ENCODE measurements at places on chromosomes 3 and 15.

DNA sequence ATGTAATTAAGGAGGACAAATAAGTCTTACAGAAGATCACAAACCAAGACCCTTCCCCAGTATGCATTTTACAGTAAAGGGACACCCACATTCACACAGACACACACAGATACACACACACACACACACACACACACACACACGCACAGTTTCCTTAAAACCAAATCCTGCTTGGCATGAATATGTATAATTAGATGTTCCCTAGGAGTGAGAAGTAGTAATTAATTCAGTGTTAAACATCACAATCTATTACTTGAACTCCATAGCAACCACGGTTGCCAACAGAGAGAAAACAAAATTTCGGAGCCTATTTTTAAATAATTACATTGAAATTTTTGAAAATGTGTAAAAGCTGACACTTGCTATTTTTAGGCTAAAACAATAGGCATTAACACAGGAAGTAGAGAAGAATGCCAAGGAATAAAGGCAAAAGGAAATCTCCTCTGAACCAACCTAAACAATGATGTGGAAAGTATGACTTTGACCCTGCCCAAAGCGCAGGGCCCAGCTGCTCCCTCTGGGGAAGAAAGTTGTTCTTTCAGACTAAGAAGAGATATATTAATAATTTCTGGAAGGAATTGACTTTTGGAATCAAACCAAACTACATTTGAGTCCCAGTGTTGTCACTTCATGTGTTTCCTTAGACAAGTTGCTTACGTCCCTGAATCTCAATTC lies 215.3 kb downstream of the CPNE4 start:
- DNase-seq, result no peak

- no peak for DNase-seq
These were observed 29.5 kb downstream of the LINS1 start for GRCh38 chr15:100572362-100572983.

- no peak for DNase-seq
These were observed 40.8 kb upstream of the PRR23E start for GRCh38 chr3:127151992-127152650.

GRCh38 chr3:143975554-143976152 lies 4.0 kb downstream of the DIPK2A start:
- DNase-seq, result no peak

DNA sequence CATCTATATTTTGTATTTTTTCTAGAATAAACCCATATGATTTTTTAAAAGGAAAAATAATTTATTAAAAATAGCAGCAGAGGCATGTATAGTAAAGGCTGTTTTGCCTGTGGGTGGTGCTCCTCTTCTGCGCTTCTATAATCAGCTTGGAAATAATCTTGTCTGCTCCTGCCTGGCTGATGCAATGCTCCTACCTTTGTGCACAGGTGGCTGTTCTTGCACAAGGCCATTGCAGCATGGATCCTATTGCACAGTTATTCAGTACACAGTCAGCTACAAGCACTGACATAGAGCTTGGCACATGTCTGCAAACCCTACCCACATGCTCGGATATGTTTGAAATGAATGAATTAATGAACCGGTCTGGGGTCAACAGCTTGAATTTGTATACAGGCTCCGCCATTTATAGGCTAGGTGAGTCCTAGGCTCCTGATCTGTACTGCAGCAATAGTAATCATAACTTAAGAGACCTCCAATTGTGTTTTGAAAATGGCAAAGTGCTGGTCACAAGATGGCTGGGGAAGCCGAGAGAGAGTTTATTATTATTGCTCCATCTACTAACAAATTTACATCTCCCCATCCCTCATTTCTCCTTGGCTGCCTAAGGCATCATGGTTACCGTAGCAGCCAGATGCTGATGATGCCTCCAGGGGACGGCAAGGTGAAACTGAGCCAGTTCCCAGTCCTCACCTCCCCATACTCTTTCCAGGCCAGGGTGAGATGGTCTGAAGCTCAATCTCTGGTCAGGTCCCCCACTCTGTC lies 532 bp upstream of the RTP1 start:
- DNase-seq, result no peak

DNA sequence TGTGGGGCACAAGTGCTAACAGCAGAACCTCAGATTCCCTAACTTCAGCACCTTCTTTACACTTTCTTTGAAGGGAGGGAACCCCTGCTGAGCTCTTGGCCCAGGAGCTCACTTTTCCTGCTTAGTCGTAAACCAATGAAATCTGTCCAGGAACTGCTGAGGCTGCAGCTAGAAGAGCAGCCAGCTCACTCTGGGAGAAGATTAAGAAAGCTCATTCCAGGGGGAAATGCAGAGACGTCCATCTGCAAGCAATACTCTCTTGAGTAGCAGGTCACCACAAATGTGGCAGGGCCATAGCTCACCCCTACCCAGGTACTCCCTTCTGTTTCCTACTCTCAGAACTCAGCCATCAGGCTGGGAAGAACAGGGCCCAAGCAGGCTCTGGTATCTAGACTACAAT lies 103.3 kb downstream of the WDR76 start:
- DNase-seq, result no peak

GRCh38 chr3:127978636-127979035 lies 63.6 kb downstream of the KBTBD12 start:
- no peak for DNase-seq

GRCh38 chr3:123952844-123953520 lies 8.0 kb downstream of the CCDC14 start:
- no peak for DNase-seq

- peak; percentile 37 for DNase-seq
These were observed 31.8 kb upstream of the SMAD3 start for GRCh38 chr15:67033571-67034044.

- no peak for DNase-seq
These were observed 302.5 kb upstream of the ATP11B start for GRCh38 chr3:182490596-182491491.

DNA sequence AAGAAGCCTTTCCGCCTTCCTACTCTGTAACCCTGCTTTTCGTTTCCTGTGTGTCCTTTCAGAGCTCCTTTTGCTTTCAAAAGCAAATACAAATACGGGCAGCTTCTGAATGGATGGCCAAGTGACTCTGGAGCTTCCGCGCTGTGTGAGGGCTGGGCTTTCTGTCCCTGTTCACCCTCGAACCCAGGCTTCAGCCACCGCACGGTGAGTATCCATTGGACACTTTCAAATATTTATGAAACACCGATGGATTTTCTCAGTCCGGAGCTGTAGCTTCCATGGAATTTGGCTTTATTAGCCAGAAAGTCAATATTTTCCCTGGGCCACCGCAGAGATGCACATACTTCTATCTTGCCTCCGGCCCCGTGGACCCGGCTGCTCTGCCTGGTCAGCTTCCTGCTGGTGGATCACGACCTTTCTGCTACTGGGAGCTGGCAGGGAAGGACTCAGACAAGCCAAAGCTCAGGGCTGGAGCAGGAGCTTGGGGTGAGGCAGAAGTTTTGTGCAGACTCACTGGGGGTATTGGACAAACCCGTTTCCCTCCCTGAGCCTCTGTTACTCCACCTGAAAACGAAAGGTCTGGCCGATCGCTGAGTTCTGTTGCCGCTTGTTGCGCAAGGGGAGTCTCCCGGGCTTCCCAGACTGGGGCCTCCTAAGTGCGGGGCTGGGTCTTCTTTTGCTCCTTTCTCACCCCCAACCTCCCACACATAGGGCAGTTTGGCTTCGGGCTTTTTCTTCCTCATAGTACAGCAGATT lies 63.6 kb downstream of the LINGO1 start:
- DNase-seq, result no peak

- no peak for DNase-seq
These were observed 57.6 kb upstream of the GATA2 start for GRCh38 chr3:128550471-128551126.

GRCh38 chr3:159819676-159820075 lies 169.0 kb upstream of the IL12A start:
- DNase-seq, result no peak

DNA sequence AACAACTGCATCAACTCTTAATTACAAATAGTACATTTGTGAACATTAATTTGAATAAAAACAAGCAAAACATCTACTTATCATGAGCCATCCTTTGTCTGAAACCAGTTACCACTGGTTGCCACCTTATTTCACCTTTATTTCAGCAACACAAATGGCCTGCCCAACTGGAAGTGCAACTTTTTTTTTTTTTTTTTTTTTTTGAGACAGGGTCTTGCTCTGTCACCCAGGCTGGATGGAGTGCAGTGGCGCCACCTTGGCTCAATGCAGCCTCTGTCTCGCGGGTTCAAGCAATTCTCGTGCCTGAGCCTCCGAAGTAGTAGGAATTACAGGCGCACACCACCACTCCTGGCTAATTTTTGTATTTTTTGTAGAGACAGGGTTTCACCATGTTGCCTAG lies 13.1 kb downstream of the WDR82 start:
- no peak for DNase-seq

- peak; percentile 31 for DNase-seq
These were observed 32.4 kb upstream of the SMAD3 start for GRCh38 chr15:67033012-67033411.

GRCh38 chr15:68646696-68647095 lies 67.9 kb downstream of the CORO2B start:
- no peak for DNase-seq

GRCh38 chr15:64921711-64922110 lies 10.0 kb downstream of the ANKDD1A start:
- no peak for DNase-seq

GRCh38 chr3:83524901-83525300 lies 1433.9 kb upstream of the CADM2 start:
- no peak for DNase-seq

- no peak for DNase-seq
These were observed 88.5 kb downstream of the B3GALNT1 start for GRCh38 chr3:161016417-161017313.

DNA sequence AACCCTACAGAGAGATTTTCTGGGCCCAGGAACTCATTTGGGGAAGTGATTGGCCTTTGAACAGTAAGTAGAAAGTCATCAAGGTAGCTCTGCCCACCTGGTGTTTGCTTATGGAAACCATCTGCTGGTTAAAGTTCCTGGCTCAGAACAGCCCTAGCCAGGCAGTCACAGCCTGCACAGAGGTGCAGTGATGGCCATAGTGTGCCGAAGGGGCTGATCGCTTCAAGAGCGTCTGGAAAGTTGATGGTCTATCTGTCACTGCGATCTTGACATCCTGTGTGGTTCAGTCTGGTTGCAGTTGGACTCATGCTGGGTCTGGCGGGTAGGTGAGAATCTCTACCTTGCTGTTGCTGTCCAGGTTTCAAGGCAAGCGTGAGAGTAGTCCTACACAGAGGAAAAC lies 151.6 kb downstream of the SLCO3A1 start:
- no peak for DNase-seq

- DNase-seq, result no peak
These were observed 203.5 kb upstream of the LINGO1 start for GRCh38 chr15:77836121-77836692.

DNA sequence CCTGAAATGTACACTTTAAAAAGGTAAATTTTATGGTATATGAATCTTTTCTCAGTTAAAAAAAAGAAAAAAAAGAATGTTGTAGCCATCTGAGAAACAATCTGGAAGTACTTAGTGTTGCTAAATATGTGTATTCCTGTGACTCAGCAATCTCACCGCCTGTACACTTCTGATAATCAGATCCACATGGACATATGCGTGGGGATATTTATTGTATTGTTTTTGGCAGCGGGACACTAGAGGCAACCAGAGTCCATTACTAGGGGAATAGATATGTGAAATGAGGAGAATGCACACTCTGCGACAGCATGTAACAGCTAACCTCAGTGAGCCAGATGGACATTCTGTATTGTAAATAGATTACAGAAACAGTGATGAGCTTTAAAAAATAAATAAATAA lies 65.4 kb downstream of the AQP9 start:
- no peak for DNase-seq

DNA sequence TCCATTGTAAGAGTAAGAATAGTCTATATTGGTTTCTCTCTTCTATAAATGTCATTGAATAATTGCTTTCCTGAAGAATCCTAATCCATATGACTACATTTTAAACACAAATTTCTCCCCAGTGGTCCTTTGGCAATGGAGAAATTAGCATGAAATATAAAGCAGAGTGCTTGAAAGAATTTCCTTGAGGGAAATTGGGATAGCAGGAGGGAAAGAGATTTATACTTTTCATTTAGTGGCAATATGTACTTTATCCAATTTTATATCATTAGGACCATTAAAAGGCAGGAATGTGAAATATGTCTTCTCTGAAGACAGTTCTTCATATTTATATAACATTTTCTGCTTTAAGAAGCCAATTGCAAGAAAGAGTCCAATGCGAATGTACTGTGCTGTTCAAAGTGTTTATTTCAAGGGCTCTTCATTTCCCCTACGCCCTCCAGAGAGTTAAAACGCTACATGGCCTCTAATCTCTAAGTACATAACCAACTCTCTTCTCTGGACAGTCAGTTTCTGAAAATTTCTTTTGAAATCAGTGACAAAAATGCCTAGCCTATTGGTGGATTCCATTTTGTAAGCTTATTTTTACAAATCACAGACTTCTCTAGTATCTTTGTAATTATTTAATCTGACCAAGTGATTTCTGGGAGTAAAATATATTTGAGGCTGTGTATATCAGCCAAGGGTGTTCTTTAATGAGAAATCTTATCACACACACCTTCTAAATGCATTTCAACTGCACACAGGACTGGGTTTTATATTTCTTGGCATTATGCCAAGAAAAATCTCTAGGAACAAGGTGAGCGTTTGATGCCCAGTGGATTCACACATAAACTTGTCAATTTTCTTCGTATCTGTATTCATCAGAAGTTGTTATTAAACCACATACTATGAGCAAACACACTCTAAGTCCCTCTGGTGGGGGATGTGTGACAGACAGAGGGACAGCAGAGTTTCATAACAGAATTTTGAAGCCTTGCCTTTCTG lies 51.2 kb downstream of the KCNAB1 start:
- DNase-seq, result no peak

GRCh38 chr3:139317660-139318430 lies 26.0 kb upstream of the MRPS22 start:
- DNase-seq, result no peak

DNA sequence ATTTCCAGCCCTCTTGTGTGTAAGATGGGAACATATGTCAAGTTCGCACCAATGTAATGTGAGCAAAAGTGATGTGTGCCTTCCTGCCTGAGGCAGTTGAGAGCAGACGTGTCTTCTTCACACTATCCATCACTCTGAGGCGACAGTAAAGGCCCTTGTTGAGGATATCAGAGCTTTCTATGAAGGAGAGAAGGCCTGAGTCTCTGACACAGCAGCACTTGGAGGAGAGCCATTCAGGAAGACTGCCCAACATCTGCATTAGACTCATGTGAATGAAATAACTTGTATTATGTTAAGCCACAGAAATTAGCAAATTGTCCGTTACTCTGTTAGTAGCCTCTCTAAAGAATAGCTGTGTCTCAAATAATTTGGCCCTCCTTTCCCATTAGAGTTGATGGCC lies 108.8 kb upstream of the CCDC54 start:
- DNase-seq, result no peak

DNA sequence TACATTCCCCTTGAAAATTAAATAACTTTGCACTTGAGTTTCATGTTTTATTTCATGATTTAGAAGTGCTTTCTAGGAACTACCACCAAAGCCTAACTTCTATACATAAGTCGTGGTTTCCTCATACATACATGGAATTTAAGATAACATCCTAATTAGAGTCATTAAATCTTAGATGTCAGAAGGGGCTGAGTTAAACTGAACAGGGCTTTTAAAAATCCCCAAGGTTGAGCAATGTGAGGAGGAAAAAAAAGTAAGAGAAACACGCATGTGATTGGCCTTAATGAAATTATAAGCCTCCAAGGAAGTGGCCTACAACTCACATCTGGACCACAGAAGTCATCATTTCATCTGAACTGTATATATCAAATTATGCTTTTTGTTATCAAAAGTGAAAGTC lies 303.1 kb upstream of the SEMA6D start:
- no peak for DNase-seq
